ENCODE measurements at places on chromosomes 7 and 10.

GRCh38 chr10:72557362-72557761 is 68.5 kb downstream of the MICU1 start:
- DNase-seq = no peak

DNA sequence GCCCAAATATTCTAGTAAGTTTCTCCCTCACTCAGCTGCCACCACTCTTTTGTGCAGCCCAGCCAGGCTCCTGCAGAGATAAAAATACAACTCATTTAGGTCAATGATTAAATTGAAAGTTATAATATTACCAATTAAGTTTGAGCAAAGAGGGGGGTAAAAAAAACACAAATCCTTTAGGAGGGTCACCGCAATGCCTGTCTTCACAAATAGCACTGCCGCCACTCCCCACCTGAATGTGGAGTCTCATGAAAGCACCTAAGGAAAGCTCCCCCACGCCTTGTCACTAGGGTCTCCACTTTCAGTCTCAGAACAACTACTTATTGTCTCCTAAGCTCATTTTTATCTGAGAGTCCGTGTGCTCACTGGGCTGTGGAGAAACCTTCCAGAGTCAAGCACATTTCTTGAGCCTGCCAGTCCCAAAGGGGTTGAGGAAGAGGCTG is 148.7 kb downstream of the FGFR2 start:
- DNase-seq = no peak

DNA sequence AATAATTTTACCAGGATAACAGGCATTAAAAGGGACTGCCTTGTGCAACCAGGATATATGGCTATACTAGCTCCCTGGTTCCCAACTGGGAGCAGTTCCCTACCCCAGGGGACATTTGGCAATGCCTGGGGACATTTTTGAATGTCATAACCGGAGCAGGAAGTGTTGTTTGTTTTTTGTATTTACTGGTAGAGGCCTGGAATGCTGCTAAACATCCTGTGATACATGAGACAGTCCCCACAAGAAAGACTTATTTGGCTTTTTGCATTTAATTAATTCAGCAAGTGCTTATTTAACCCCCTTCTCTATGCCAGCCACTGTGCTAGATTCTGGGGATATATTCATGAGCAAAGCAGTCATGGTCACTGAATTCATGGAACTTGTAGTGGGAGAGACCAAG is 181.2 kb downstream of the BBS9 start:
- no peak for DNase-seq

GRCh38 chr7:125046767-125047166 is 117.1 kb upstream of the POT1 start:
- no peak for DNase-seq

DNA sequence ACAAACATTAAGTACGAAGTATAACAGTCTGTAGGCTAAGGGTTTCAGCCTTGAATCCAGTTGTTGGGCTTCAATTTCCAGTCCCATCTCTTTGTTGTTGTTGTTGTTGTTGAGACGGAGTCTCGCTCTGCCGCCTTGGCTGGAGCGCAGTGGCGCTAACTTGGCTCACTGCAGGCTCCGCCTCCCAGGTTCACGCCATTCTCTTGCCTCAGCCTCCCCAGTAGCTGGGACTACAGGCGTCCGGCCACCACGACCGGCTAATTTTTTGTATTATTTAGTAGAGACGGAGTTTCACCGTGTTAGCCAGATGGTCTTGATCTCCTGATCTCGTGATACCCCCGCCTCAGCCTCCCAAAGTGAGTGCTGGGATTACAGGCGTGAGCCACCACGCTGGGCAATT is 464.9 kb downstream of the ANKRD7 start:
- no peak for DNase-seq

DNA sequence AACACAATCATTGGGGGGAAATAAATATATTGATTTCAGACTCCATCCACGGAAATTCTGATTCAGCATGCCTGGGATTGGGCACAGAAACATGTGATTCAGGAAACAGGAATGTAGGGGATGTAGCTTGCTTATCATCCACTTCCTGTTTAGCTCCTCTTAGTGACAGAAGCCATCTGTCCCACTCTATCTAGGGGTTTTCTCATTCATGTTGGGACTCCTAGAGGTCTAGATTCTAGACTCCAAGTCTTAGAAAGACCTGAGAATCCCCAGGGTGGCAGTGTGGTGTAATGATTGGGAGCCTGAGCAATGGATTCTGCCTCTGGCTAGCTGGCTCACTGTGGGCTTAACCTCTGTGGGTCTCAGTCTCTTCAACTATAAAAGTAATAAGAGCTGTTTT is 67.9 kb downstream of the CDK1 start:
- DNase-seq = no peak

DNA sequence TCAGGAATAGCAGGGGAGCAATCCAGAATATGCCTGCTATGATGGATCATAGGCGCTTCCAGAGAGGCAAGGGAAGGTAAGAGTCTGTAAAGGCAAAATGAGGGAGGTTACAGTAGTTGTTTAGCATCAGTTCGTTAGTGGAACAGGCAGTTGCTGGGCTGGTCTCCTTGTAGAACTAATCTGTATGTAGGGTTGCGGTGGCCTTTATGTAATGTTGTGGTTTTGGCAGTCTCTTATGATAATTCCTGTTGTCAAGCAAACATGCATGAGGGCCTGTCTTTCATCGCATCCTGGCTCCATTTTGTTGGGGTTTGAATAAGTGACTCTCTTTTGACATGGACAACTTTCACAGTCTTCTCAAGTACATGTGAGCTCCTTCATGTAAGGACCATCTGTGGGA is 427.8 kb upstream of the LRGUK start:
- DNase-seq = no peak

GRCh38 chr7:129147731-129148130 is 3.2 kb downstream of the TSPAN33 start:
- DNase-seq = no peak

DNA sequence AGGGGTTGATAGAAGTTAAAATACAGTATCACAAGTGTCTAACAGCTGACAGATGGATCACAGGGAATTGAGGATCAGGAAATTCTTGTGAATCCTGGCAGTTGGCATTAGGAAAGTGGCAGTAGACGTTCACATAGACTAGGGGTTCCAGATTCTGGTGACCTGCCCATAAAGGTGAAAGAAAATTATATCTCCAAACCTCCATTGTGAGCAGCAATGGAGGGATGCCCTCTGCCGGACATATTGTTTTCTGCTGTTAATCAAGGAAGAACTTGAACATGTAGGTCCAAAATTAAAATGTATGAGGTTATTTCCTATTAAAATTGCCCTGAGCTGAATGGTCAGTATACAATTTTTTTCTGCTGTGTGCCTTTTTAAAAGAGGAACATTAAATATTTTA is 5.1 kb downstream of the NME8 start:
- DNase-seq = no peak

GRCh38 chr7:6218329-6218728 is 54.1 kb downstream of the CYTH3 start:
- no peak for DNase-seq

DNA sequence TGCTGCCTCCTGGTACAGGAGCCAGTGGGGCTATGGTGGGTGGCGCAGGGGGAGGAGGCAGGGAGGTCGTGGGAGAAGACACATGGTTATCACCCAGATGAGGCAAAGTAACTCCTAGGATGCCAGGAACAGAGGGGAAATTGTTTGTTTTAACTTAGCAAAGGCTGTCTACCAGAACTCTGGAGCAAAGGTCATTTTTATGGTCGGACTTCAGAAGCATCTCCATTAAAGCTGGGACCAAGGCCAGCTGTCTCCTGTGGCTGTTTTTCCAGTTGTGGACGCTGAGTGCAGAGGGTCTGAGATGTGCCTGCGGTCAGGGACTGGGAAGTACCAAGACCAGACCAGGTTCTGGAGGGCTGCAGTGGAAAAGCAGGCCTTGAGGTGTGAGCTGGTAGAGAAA is 525.9 kb upstream of the FOXK1 start:
- no peak for DNase-seq

- DNase-seq = no peak
Observed at GRCh38 chr10:99341860-99342490, 12.8 kb downstream of the CNNM1 start.

GRCh38 chr10:103677486-103678177 is 177.7 kb downstream of the SH3PXD2A start:
- DNase-seq = no peak

DNA sequence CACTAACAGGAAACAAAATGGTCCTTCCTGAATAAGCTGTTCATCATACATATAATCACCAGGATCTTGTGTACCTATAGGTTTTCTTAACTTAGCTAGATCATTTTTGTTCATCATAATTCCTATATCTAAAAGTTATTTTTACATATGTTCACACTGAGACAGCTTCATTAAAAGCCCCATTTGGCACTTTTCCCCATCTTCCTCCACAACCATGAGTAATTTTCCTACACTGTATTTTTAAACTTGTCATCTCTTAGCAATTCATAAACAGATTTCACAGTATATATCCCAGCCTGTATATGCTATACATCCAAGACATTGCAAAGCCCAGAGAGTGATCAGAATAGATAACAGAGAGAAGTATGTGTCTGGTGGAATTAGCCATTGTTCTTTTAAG is 28.3 kb downstream of the ZNF365 start:
- DNase-seq = no peak

DNA sequence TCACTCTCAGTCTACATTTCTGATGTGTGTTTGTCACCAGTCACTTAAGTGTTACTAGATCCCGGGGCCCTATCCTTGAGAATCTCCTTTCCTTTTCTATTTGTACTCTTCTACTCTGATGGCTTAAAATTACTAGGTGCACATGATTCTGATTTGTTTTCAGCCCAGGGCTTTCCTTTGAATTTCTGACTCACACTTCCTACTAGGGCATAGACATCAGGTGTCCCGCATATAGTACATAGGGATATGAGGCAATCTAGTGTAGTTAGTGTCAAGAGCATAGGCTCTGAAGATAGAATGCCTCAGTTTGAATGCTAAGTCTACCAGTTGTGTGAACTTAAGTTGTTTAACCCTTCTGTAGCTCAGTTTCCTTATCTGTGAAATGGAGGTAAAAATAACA is 49.4 kb upstream of the LRRN3 start:
- DNase-seq = no peak

- no peak for DNase-seq
Observed at GRCh38 chr7:108027239-108027638, 24.3 kb upstream of the LAMB1 start.

DNA sequence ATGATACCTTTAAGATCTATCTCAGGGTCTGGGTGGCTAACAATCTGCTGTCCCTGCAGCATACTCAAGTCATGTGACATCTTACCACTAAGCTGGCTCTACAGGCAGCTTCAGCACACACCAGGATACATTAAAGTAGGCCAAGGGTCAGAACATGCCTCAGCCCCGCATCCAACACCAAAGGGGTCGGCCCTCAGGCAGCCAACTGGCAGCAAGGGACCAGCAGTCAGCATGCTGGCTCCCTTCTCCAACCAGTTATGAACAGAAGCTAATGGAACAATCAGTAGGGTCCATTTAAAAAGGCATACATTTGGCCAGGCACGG is 37.1 kb downstream of the FAM53B start:
- DNase-seq = no peak

DNA sequence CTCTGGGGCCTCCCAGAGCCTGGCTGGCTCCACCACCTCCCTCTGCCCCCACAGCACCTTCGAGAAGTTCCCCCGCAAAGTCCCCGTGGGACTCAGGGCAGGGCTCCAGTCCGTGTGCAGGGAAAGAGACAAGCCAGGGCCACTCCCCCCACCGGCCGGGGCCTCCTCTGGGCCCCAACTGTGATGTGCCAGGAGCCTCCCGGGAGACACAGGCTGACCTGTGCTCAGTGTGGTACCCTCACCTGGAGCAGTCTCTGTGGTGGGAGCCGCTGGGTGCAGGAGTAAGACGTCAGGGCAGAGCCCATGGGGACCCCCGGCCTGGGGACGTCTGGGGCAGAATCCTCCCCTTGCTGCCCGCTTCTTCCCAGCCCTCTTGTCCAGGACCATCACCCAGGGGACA is 1.5 kb upstream of the ADGRA1 start:
- DNase-seq = no peak

- no peak for DNase-seq
Observed at GRCh38 chr7:115267503-115267902, 345.6 kb downstream of the MDFIC start.

DNA sequence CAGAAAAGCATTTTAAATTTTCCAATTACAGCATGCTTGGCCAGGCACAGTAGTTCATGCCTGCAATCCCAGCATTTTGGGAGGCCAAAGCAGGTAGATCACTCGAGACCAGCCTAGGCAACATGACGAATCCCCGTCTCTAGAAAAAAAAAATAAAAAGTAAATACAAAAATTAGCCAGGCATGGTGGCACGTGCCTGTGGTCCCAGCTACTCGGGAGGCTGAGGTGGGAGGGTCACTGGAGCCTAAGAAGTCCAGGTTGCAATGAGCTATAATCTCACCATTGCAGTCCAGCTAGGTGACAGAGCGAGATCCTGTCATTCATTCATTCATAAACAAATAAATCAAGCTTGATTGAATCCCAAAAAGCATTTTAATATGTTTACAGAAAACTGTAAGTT is 234.9 kb downstream of the PARD3 start:
- no peak for DNase-seq

GRCh38 chr7:120272261-120272660 is 714 bp upstream of the KCND2 start:
- peak; percentile 29 for DNase-seq

DNA sequence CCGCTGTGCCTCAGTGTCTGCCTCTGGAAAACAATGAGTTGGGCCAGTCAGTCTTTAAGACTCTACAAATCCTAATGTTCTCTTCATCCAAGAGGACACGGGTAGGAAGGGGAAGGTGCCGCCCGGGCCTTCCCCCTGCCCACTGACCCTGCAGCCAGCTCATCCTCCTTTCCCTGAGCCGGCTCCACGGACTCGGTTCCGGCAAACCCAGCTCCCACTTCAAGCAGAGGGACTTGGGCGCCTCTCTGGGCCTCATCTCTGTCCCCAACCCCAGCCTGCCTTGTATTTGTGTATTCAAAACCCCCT is 95.6 kb downstream of the C10orf105 start:
- no peak for DNase-seq

GRCh38 chr10:102435529-102436233 is 3.3 kb upstream of the CUEDC2 start:
- no peak for DNase-seq

DNA sequence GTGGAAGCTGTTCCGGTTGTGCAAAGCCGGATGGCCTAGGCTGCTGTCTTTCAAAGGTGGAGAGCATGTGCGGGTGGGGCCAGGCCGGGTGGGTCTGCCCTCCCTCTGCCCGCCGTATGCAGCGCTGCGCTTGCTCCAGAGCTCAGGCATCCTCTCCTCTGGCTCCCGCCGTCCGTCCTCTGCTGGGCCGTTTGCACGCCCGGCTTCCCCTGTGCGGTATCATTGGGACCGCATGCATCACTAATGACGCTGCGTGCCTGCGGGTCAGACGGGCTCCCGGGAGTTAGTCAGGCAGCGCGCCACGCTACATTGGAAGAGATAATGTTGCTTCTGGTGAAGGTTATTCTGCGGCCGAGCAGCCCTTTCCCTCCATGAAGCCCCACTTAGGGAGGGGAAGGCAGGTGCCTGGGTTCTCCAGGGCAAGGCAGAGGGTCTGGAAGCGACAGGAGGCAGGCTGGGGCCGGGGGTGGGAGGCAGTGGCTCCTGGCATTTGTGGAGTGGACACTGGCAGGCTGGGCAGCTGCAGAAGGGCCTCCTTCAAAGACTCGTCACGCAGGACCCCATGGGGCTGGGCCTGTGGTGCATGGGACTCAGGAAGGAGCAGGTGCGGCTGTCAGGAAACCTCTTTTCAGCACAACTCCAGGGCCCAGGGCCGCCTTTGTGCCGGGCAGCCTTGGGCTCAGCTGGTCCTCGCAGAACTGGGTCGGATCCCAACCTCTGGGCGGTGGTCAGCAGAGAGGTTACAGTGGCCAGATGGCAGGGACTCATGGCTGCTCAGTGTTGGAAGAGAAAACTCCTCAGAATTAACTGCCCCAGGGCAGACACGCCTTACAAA is 318.5 kb downstream of the WDR37 start:
- no peak for DNase-seq

GRCh38 chr7:7324698-7325097 is 142.4 kb downstream of the C1GALT1 start:
- no peak for DNase-seq
